ENCODE measurements at places on chromosomes 7 and 10.

GRCh38 chr7:9961161-9961922 lies 1012.3 kb upstream of the PHF14 start:
- no peak for DNase-seq

DNA sequence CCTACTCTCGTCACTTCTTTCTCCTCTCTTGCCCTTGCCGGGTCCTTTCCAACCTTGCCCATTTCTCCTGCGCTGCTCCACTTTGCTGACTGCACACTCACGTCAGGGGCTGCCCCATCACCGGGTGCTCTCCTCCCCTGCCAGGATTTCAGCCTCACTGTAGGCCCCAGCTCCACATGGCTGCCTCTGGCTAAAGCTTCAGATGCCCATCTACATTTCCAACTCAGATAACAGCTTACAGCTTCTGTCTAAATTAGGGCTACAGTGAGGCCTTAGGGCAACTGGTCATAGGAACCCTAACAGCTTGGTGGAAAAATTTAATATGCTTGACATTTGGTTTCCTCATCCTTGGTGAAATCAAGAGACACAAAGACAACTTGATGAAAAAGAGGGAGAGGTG lies 25.9 kb downstream of the C10orf120 start:
- no peak for DNase-seq

DNA sequence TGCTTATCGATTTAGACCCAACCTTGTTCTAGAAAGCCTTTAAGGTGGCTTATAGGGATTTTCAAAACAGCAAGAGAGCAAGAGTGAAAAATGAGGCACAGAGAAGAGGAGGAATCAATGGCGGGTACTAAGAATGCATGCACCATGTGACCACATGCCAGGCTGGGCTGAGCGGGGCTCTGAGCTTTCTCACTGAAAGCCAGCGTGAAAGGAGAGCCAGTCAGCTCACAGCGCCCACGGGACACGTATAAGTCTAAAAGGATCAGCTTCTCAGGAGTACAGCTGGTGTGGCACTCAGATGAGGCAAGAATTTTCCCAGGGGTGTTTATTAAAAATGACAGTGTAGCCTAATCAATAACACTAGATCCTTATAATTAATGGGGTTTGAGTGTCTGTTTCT lies 114.3 kb downstream of the SLIT1 start:
- DNase-seq = no peak

GRCh38 chr10:108850138-108850854 lies 1073.0 kb downstream of the XPNPEP1 start:
- DNase-seq = no peak

DNA sequence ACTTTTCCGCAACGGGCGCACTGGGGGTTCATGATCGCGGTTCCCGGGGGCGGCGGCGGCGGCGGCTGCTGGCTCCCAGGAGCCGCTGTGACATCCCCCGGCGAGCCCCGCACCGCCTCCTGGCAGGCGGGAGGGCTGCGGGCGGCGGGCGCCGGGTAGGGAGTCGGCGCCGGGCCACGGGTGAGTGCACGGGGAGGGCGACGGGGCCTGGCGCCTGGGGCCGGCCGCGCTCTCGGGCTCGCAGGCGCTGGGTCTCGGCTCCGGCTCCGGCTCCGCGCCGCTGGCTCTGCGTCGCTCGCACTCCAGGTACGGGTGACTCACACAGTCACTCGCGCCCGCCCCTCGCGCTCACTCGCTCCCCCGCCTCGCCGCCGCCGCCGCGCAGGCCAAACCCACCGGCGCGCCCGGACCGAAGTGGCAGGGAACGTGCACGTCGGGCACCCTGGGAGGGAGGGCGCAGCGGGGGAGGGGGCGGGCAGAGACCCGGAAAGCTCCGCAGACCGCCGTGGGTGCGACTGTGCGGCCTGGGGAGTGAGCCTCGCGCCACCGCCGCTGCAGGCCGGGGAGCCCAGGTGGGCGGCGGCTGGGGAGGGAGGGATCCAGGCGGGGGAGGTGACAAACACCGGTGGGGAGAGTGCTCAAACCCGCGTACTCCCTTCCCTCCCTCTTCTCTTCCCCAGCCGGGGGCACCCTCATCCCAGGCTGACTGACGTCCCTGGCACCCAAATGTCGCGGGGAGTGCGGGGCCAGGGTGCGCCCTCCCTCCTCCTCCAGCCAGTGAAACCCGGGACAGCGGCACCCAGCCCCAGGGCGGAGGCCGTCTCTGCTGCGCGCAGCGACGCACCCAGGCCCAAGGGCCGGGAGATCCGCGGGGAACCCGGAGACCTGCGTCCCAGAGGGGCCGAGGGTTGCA lies 276.9 kb upstream of the NEBL start:
- peak; percentile 23 for DNase-seq

- DNase-seq = peak; percentile 6
Observed at GRCh38 chr10:100101192-100102076, 19.8 kb upstream of the CPN1 start.

DNA sequence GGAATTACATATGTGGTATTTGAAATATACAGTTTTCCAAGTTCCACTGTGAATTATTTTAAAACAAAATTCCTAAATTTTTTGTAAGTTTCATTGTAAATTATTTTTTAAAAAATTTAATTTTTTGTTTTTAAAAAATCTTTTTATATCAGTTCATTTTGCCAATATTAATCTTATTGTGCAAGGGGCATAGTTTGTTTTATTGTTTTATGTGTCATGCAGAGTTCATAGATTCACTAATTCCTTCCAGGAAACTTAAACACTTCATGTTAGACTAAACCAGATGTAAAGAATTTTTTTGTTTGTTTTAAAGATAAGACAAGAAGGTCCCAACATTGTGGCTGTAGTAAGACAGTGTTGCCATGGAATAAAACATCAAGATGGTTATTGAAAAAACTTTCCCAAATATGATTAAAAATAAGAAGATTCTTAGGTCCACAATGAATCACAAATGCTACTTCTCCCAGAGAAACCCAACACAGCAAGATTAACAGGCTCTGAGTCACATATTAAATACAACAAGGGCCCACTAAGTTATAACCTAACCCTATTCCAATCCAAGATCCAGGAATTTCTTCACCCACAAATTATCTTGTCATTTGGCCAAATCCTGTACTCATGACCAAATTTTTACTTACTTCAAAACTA lies 464.7 kb upstream of the IGFBP3 start:
- DNase-seq = peak; percentile 84

GRCh38 chr10:119919271-119919670 lies 26.7 kb downstream of the SEC23IP start:
- DNase-seq = peak; percentile 73

- DNase-seq = no peak
Observed at GRCh38 chr7:30352169-30352568, 67.8 kb downstream of the ZNRF2 start.

- DNase-seq = peak; percentile 57
Observed at GRCh38 chr7:131544449-131545301, 11.8 kb downstream of the PODXL start.

DNA sequence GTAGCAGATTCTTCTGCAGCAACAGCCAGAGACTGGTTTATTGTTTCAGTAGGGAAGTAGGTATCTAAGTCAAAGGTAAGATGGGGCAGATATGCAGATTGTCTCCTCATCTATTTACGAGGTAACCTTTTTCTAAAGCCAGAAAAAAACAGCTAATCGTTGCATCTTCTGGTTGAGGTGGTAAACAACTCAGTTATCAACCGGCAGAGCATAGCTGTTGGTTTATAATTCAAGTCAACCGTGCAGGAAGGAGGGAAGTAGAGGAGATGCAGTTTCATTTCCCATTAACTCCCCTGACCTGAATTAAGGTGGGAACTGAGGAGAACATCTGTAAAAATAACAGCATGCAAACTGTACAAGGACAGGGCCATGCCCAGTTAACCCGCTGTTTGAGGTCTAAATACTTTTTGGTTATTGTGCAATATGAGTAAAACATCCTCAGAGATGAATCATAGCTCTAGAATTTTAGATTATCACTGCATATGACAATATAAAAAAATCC lies 156.5 kb upstream of the ITGB1 start:
- peak; percentile 85 for DNase-seq

- no peak for DNase-seq
Observed at GRCh38 chr10:102745157-102745556, 1.4 kb downstream of the WBP1L start.

DNA sequence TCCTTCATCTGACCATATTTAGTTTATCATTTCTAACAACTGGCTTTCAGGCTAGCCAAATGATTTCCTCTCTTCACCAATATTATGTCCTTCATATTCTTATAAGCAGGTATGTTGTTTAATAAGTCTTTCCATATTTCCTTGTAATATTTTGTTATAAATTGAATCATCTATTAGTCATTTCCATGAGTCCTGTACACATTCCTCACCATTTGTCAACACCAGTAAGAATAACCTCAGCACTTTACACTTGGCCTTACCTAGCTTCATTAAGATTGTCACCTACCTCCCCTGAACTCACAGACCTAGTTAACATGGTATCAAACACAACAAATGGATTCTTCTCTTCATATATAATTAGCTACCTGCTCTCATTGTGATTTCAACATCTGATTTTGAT lies 282.3 kb downstream of the SEMA3D start:
- peak; percentile 14 for DNase-seq

GRCh38 chr7:888081-889024 lies 12.0 kb downstream of the GET4 start:
- no peak for DNase-seq

DNA sequence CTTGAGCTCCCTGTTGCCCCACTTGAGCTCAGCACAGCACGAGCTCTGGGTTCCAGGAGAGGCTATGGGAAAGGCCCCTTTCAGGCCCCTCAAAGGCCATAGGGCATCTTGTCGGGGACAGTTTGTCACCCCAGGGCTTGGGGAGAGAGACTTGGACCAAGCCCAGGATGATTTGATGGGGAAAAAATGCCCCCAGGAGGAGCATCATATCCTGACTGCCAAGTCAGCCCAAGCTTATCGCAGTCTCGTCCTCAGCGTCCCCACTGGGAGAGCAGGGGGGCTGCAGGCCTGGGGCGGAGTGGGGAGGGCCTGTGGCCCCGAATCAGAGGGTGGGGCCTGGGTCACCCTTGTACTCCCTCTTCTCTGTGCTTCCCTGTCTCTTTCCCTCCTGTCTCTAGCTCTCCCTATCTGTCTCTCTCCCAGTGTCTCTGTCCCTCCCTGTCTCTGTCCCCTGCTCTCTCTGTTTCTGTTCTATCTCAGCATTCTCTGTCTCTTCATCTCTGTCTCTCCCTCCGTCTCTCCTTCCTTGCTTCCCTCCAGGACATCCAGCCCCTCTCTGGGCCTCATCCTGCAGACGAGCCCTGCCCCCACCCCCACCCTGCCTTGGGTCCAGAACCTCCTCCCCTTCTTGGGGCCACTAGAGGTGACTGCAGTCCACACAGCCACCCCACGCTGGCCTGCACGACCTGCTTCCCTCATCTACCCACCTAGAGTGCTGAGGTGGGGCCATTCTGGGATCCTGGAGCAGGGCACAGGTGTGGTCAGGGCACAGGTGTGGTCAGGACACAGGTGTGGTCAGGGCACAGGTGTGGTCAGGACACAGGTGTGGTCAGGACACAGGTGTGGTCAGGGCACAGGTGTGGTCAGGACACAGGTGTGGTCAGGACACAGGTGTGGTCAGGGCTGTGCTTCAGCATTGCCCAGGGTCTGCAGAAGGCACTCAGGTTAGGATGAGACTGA lies 17.3 kb upstream of the GRIFIN start:
- no peak for DNase-seq

DNA sequence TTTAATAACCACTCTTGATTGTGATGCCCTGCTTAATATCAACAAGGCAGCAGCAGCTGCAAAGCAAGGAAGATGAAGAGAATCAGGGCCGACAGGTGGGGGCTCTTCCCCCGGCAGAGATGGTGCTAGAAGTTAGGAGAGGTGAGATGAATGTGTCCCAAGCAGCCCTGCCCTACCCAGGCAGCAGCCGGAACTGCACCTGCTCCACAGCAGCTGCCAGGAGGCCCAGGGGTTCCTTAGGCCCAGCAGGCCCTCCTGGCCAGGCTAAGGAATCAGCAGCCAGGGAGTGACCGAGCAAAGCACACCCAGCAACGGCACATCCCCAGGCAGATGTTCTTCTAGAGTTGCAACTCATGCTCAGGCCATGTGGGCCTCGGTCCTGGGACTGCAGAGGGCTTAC lies 17.9 kb downstream of the AFAP1L2 start:
- DNase-seq = no peak

DNA sequence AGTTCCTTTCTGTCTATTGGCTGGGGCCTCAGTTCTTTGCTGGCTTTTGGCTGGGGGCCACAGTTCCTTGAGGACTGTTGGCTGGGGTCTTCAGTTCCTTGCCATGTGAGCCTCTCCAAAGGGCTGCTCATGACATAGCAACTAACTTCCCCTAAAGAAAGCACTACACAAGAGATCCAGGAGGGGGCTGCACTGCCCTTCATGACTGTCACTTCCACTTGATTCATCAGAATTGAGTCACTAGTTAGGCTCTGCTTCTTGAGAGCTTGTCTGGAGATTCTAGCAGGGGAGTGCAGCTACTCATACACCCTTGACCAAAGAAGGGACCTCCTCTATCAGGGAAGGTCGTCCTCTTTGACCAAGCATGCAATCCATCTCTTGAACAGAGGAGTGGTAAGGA lies 38.0 kb upstream of the MKX start:
- DNase-seq = peak; percentile 44

- no peak for DNase-seq
Observed at GRCh38 chr7:139597028-139597427, 73.5 kb downstream of the CLEC2L start.

- peak; percentile 39 for DNase-seq
Observed at GRCh38 chr10:93445978-93446720, 36.0 kb downstream of the MYOF start.

GRCh38 chr7:68122801-68123200 lies 1126.2 kb downstream of the TYW1 start:
- DNase-seq = no peak

DNA sequence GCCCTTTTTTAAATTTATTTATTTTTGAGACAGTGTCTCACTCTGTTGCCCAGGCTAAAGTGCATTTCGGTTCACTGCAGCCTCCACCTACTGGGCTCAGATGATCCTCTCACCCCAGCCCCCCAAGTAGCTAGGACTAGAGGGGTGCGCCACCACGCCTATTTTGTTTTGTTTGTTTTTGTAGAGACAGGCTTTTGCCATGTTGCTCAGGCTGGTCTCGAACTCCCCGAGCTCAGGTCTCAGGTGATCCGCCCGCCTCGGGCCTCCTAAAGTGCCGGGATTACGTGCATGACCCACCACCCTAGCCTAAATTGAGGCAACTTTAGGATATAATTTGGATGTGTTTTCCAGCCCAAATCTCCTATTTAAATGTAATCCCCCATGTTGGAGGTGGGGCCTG lies 805 bp downstream of the ZNF736 start:
- DNase-seq = peak; percentile 4

DNA sequence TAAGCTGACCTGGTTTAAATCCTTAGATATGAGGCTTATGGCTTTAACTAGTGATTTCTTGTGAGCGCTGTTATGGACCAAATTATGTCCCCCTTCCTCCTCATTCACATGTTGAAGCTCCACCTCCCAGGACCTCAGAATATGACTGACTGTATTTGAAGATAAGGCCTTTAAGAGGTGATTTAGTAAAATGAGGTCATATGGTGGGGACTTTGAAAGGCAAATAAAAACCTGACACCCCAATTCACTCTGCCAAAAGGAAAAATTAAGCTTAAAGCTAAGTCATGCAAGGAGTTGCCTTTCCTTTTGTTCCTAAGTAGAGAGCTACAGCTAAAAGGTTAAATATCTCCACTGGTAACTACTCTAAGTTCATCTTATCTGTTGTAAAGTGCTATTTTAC lies 36.4 kb upstream of the FIGNL1 start:
- no peak for DNase-seq

All from choroid plexus epithelial cell (primary cell).